ENCODE measurements at places on chromosomes 16 and 17.

DNA sequence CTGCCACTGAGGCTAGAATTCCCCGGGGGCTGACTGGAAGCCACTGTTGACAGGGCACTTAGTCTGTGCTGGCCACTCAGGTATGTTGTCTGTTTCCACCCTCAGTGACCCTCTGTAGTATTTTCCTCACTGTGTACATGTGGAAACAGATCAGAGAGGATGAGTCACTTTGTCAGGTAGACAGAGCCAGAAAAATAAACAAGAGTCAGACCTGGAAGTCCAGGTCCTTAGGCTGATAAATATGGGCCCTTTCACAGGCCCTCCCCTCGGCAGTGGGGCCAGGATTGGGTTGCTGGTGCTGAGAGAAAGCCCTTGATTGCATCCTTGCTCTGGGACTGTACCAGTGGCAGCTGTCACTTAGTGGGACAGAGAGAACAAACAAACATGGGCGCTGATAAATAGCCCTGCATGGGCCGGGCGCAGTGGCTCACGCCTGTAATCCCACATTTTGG, 21.3 kb downstream of the PGS1 start:
- DNase-seq, result no peak

- DNase-seq, result no peak
Observed at GRCh38 chr17:69485901-69486643, 71.6 kb downstream of the MAP2K6 start.

DNA sequence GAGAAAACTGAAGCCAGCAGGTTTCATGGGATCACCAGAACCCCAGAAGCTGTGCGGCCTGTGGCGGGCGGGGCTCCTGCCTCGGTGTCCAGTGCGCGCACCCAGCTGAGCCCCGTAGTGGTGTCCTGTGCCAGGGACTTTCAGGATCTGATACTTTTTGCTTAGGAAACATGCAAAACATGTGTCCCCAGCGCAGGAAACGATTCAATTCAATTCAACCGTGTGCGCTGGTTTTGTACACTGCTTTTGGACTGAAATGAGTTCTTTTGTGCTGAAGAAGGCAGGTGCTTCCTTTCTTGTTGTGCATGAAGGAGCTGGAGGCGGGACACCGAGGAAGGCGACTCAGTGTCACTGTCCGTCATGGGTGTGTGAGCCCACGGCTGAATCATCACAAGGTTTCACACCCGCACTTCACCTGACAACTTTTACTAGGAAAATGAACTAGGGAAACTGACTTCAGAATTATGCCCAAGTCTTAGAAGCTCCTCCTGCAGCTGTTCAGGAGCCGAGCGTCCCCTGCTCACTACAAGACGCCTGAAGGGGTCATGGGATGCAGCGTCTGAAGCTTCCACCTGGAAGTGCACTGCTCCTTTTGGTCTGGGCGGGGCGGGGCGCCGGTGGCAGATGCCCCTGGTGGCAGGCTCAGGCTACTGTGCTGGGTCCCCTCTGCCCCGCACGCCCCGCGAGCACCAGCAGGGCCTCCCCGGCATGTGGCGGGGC, 31.4 kb upstream of the ZNF750 start:
- no peak for DNase-seq

GRCh38 chr16:85816159-85816558, 16.7 kb downstream of the COX4I1 start:
- no peak for DNase-seq

- DNase-seq, result no peak
Observed at GRCh38 chr17:19785854-19786253, 37.8 kb upstream of the ALDH3A1 start.

- no peak for DNase-seq
Observed at GRCh38 chr17:64006361-64007088, 8.4 kb downstream of the PRR29 start.

DNA sequence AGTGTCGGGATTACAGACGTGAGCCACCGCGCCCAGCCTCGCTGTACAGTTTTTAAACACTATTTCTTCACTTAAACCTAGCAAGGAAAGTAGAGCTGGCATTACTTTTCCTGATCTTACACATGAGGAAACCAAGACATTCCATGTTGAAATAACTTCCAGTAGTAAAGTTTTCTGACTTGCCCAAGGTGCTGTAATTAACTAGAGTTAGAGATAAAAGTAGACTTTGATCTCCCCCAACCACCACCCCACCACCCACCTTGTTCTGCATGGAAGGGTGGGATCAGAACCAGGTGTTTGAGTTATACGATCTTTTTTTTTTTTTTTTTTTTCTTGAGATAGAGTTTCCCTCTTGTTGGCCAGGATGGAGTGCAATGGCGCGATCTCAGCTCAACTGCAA, 47.1 kb downstream of the CENPV start:
- no peak for DNase-seq

GRCh38 chr17:36697903-36698530, 96.6 kb downstream of the MRM1 start:
- DNase-seq, result no peak

GRCh38 chr16:85523602-85524364, 89.3 kb upstream of the GSE1 start:
- DNase-seq, result no peak

- no peak for DNase-seq
Observed at GRCh38 chr17:28774206-28774605, 30.4 kb downstream of the TRAF4 start.

DNA sequence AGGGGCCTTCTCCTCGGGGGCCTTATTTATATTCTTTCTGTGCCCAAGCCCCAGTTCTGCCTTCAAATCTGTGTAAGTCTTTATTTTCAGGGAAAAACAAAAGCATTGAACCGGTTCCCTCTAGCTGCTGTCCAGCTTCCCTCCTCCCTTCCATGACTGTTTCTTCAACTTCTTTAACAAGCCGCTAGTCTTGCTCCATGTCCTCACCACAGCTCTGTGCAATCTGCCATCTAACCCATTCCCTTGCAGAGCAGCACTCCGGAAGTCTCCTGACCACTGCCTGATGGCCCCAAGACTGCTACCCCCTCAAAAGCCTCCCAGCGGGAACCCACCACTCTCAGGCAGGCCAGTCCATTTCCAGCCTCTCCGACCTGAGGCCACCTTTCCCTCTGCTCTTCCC, 16.9 kb downstream of the EMC8 start:
- no peak for DNase-seq

GRCh38 chr17:80352216-80352895, 62.6 kb upstream of the ENDOV start:
- DNase-seq, result no peak

DNA sequence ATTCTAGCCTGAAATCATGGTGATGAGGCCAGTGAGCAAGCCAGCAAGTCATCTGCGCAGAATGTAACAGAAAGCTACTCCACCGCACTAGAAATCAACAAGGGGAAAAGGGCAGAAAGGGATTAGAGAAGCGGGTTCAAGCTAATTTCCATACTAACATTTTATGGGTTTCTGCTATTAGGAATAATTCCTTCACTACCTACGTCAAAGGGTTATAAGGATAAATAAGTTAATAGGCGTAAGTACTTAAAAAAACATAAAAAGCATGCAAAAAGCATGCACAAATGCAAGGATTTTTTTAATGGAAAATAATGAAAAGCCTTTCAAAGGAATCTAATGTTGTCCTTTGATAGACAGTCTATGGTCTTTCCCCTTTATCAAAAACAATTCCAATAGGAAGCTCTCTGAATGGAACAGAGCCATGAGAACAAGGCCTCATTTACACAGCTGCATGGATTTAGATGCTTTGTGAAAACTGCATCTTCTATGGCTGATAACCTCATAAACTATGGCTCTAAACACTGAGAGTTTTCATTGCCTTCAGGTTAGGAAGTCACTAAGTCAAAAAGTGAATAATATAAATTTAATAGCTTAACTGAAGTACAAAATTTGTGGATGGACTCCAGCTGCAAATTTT, 5.6 kb downstream of the EMC8 start:
- DNase-seq, result no peak

- DNase-seq, result no peak
Observed at GRCh38 chr17:76449126-76449525, 3.8 kb downstream of the UBE2O start.

GRCh38 chr16:55655897-55656681, at the start of gene SLC6A2:
TSS of gene SLC6A2 (plus strand) at chr16:55655988. CDS start at chr16:55656695, 707 bp downstream.
- DNase-seq, result no peak

DNA sequence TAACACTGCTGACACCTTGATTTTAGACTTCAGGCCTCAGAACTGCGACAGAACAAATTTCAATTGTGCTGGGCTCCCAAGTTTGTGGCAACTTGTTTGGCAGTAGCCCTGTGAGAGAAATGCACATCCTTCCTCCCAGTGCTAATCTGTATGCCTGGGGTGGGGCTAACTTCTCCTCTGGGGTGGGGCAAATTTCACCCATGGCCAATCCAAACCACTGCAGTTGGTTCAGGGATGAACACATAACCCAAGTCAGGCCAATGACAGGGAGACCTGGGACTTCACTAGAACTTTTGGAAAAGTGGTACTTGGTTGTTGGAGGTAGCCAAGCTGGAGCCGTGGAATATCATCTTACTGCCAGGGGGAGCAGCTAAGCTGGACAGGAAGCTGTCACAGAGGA, 56.3 kb downstream of the ABCC6 start:
- no peak for DNase-seq

DNA sequence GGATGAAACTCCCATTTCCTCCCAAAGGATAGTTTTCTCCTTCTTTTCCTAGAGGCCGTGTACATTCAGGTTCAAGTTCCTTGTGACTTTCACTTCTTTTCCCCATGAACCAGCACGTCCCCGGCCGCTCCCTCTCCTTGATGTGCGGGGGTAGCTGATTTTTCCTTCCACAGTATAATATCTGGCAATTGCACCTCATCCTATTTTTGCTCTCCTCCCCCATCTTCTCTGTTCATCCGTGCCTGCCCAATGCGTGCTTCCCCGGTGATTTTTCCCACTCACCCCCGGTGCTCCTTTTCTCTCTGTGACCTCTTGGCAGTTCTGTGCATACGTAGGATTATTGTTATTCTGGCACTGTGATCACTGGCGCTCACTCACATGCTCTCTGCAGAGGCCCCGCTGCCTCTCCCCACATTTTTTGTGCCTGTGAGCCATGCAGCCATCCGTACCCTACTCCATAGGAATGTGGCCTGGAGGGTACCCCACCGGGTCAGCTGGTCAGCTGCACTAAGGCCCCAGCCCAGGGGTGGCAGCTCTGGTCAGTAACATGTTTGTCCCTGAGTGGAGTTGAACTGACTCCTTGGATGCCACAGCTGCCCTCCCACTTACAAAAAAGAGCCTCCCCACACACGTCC, 100.0 kb downstream of the NTN1 start:
- DNase-seq, result no peak

- peak; percentile 85 for DNase-seq
Observed at GRCh38 chr16:11232852-11233726, 22.9 kb downstream of the SOCS1 start.

- no peak for DNase-seq
Observed at GRCh38 chr17:19644493-19645210, 3.9 kb upstream of the ALDH3A2 start.

DNA sequence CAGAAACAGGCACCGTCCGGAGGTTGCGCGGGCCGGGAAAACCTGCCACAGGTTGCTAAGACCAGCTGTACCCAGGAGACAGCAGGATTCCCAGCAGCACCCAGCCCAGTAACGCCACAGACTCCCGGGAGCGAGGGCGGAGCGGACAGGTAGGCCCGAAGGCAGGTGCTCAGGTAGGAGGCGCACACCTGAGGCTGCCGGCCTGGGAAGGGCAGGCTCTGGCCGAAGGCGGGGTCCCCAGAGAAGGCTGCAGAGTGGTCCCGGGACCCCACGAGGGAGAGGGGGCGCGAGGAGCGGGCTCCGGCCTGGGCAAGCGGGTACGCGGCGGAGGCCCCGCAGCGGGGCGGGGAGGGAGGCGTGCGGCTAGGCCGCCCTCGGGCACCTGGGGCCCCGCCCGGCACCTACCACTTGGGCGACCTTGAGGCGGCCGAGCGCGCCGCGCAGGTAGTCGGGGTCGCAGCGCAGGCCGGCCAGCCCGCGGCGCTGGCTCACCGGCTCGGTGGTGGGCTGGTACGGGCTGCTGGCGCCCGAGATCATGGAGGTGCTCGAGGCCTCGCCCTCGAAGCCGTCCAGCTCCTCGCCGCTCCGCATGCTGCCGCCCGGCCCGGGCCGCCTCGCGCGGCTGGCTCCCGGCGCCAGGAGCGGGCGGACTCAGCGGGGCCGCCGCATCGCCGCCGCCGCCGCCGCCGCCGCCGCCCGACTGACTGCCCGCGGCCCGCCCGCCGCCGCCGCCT, 441 bp downstream of the CMTM4 start:
- DNase-seq, result peak; percentile 10

- peak; percentile 29 for DNase-seq
Observed at GRCh38 chr17:38798614-38799500, 499 bp downstream of the PIP4K2B start.

DNA sequence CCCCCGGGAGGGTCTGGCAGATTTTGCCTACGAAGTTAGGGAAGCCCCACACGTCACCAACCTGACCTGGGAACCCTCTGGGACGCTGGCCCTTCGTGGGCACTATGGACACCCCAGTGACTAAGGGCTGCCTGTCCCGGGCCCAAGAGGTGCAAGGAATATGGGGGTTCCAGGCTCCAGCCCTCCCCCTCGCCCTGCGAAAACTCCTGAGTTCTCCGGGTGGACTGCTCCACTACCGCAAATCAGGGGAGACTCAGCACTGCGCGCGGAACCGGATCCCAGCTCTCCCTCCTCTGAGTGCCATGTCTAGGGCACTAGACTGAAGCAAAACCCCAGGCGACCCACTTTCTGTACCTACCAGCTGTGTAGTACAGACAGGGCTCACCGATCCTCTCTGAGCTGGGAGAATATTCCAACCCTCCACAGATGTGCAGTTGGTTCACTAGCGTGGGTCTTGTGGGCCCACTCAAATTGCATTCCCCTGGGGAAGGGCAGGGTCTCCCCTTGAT, at the start of gene ARL5C:
ARL5C (minus strand) TSS at position 321 of the 509 bp plus-strand sequence. CDS start 401 bp downstream, outside the sequence.
- DNase-seq, result no peak

DNA sequence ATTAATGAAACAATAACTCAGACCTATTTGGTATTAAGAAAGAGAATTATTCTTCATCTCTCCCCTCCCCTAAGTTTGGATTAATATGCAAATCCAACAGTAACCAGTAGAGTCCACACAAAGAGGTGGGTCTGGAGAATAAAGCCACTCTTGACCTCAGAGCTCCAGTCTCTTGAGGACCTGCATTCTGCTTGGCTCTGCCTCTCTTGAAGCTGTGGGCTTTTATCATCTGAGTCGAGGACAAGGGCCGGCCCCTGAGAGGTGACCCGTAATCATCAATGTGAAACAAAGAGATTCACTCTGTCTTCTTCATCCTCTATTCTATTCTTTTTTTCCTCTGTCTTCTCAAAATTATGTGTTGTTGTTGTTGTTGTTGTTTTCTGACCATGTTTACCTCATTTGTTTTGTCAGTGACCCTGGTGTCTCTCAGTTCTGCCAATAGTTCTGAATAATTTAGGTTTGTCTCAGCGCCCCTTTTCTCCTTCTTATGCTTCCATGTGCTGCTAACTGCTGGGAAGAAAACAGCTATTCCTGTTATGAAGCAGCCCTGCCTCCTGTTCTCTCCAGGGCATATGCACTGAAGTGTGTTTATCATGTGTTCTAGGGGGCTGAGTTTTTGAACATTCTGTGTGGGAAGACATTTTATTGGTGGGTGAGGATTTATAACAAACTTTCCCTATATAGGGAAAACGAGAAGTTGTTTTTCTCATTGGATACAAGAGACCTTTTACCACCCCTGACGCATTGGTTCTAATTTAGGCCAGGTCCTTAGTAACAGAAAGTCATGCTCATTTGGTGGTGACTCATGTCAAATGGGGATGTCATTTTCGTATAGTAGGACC, 135.8 kb downstream of the TRIM37 start:
- no peak for DNase-seq

- DNase-seq, result no peak
Observed at GRCh38 chr17:73541111-73541510, 103.1 kb downstream of the SDK2 start.

Measured in activated CD4-positive, alpha-beta T cell treated with anti-CD3 and anti-CD28 coated beads for 24 hours (primary cell).